ENCODE measurements at places on chromosomes 1 and 21.

GRCh38 chr21:38095220-38095619, 161.6 kb upstream of the KCNJ15 start:
- peak; percentile 5 for DNase-seq

DNA sequence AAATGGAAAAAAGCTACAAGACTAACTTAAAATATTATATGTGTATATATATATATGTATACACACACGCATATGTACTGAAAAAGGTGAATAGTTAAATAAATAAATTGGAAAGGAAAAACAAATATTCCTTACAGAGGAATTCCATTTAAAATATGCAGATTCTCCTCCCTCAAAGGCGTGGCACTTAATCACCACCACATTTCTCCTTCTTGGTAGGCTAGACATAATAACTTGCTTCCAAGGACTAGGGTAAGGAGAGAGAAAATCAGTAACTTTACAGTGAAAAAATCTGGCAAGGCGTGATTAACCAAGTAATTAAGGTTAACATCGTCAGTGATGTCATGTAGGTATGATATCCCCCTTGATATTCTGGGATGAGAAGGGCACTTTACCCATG, 84.0 kb upstream of the USP25 start:
- DNase-seq = no peak

GRCh38 chr1:46094471-46095005, 37.9 kb downstream of the PIK3R3 start:
- DNase-seq = peak; percentile 12

GRCh38 chr1:235818632-235819136, 48.0 kb downstream of the LYST start:
- no peak for DNase-seq

GRCh38 chr1:21058035-21058793, 118.5 kb downstream of the EIF4G3 start:
- DNase-seq = no peak

- DNase-seq = no peak
Measured at GRCh38 chr1:211601982-211602670, 23.2 kb upstream of the SLC30A1 start.

- DNase-seq = no peak
Measured at GRCh38 chr1:212158912-212159796, 123.6 kb downstream of the DTL start.

DNA sequence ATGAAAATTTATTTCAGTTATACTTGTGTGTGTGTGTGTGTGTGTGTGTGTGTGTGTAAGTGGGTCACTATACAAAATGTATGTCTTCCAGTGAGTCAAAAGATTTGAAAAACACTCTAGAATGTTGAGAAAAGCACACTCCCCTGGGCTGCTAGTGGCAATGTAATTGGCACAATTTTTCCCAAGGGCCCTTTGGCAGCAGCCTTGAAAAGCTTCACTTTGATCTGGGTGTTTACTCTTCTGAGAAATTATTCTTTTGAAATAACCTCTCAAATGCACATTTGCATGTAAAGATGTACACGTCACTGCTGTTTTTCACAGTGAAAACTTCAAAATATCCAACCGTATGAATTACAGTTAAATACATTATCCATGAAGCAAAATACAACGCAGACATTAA, 22.1 kb upstream of the SLC44A3 start:
- DNase-seq = no peak

DNA sequence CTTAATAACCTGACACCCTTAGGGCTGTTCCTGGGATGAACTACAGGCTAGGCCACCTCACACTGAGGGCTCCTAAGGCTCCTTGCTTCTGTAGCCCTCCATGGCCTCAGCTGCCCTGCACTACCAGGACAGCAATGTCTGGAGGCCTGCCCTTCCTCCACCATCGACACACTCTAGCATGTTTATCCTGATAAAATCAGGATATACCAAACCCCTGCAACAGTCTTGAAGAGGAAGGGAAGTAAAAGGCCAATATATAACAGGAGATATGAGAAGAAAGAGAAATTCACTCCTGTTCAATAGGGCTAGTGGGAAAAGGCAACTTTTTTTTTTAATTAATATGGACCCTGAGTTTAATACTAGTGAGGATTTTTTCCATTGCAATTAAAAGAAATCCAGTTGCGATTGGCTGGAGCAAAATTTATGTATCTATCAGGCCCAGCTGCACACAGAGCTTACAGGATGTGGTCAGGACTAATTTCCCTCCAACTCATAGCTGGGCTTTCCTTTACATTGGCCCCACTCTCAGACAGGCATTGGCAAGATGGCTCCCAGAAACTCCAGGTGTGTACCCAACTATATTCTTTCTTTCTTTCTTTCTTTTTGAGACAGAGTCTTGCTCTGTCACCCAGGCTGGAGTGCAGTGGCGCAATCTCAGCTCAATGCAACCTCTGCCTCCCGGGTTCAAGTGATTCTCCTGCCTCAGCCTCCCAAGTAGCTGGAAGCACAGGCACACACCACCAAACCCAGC, 13.5 kb upstream of the ATP2B4 start:
- DNase-seq = no peak

DNA sequence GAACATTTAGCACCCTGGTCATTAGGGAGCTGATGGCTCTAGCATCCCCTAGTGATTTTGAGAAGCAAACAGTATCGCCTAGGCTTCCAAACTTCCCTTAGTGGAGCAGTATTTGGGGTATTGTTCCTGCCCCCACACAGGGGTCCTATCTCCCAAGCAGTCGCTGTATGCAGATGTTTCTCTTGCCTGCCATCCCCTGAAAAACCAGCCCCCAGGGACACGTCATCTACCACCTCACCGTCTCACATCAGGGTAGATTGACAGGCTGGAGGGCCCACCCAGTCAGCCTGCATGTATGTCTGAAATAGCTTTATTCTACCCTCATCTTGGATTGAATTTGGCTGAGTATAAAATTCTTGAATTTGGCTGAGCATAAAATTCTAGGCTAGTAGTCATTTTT, 33.9 kb downstream of the TENT5C start:
- DNase-seq = no peak

DNA sequence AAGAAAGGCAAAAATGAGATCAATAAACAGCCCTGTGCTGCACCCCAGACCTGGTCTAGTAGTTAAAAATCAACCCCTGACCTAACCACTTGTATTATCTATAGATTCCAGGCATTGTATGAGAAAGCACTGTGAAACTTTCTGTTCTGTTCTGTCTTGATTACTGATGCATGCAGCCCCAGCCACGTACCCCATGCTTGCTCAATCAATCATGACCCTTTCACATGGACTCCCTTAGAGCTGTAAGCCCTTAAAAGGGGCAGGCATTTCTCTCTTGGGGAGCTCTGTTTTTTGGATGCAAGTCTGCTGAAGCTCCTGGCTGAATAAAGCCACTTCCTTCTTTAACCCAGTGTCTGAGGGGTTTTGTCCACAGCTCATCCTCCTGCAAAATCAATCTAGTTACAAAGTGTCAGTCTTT, 24.2 kb upstream of the CD34 start:
- no peak for DNase-seq

DNA sequence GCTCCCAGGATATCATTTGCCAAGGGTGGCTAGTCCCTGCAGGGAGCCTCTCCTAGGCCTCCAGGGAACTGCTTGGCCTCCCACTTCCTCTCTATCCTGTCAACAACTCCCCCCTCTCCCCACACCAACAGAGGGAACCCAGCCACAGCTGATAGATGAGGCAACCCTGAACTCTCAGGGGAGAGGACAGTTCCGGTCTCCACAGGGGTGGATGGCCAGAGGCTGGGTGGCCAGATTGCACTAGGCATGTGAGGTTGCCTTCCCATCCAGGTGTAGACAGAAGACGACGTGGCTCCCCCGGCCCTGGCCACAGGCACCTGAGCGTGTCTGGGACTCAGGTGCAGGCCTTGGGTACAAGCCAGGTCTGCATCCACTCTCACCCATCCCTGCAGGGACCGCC, 53.3 kb downstream of the TOR1AIP2 start:
- no peak for DNase-seq

DNA sequence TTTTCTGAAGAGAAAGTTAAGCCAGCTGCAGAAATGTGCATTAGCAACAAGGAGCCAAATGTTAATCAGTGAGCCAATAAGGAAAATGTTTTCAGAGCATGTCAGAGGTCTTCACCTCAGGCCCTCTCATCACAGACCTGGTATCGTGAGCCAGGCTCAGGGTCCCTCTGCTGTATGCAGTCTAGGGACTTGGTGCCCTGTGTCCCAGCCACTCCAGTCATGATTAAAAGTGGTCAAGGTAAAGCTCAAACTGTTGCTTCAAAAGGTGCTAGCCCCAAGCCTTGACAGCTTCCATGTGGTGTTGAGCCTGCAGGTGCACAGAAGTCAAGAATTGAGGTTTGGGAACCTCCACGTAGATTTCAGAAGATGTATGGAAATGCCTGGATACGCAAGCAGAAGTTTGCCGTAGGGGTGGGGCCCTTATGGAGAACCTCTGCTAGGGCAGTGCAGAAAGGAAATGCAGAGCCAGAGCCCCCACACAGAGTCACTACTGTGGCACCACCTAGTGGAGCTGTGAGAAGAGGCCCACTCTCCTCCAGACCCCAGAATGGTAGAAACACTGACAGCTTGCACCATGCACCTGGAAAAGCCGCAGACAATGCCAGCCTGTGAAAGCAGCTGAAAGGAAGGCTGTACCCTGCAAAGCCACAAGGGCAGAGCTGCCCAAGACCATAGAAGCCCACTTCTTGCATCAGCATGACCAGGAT, 1128.7 kb downstream of the AMY1C start:
- DNase-seq = no peak

- no peak for DNase-seq
Measured at GRCh38 chr1:154783976-154784375, 86.1 kb downstream of the KCNN3 start.

- DNase-seq = no peak
Measured at GRCh38 chr21:33384841-33385331, 18.3 kb upstream of the IFNGR2 start.

- peak; percentile 51 for DNase-seq
Measured at GRCh38 chr1:152251391-152251790, 27.4 kb upstream of the HRNR start.

DNA sequence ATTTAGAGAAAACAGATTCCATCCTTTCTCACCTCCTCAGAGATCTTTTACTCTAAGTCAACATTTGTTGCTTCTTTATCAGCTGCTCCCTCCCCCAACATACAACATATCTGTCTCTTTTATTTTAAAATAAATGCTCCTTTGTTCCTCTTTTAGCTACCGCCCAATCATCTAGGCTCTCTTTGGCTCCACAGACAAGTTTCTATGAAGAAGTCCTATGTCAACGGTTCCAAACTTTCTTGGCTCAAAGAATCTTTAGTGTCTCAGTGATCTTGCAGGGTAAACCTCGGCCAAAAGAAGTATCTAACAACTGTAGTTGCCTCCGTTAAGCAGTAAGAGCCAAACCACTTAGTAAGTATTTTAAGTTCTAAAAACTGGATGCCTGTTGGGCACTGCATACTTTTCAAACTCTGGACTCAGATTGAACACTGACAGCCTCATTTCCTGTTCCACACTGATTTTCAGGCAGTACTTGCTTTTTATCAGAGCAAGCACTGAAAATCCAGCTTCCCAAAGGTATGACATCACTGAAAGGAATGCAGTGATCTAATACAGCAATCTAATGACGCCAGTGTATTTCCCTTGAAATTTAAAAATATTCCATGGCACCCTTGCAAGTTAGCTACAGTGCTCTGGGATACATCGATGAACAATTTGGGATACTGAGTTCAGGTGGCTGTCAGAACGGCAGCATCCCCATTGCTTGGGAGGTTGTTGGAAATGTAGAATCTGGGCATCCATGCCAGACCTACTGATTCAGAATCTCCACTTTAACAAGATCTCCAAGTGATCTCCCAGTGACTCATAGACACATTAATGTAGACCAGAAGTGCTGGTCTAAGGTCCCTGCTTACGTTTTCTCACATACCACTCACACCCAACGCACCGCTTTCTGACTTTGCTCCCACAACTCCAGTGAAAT, 26.8 kb downstream of the EGLN1 start:
- DNase-seq = peak; percentile 98

GRCh38 chr21:46557919-46558392, 46.9 kb downstream of the S100B start:
- no peak for DNase-seq

- no peak for DNase-seq
Measured at GRCh38 chr1:52876843-52877242, 34.3 kb downstream of the ZYG11A start.

- DNase-seq = peak; percentile 48
Measured at GRCh38 chr1:6599141-6599975, 3.3 kb downstream of the KLHL21 start.

- DNase-seq = peak; percentile 76
Measured at GRCh38 chr1:43554444-43554992, 23.8 kb downstream of the PTPRF start.

GRCh38 chr1:95393434-95393833, 159.4 kb downstream of the RWDD3 start:
- no peak for DNase-seq

DNA sequence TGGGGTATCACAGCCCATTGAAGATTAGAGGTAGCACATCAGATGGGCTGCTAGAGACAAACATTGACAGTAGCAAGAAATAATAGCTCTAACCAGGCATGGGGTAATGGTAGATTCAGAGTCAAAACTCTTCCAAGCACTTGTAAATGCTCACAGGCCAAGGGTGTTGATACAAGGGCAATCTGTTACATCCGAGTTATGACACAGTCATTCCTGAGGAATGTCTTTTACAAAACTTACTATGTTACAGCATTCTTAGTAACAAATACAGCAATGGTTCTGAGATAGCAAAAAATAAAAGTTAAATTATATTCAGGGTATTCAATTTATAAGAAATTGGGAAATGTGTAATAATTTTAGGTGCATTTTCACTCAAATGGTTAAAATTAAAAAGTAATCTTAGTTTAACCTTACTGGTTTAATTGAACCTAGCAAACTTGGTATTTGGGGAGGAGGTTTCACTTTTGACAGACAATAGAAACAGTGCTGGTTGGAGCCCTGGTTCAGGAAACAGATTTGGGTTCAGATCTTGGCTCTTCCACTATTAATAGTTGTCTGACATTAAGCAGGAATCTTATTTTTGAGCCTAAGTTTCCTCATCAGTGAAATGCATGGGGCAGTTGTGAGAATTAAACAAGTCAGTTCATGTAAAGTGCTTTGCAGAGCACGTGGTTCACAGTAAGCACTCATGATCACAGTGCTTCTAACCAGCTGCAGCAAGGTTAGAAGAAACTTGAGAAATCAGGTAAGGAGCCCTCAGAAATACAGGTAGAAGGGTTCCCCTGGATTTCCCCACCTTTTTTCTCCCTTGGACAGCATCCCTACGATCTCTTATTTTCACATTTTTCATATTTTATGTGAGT, 4.4 kb downstream of the ST3GAL3 start:
- peak; percentile 84 for DNase-seq

DNA sequence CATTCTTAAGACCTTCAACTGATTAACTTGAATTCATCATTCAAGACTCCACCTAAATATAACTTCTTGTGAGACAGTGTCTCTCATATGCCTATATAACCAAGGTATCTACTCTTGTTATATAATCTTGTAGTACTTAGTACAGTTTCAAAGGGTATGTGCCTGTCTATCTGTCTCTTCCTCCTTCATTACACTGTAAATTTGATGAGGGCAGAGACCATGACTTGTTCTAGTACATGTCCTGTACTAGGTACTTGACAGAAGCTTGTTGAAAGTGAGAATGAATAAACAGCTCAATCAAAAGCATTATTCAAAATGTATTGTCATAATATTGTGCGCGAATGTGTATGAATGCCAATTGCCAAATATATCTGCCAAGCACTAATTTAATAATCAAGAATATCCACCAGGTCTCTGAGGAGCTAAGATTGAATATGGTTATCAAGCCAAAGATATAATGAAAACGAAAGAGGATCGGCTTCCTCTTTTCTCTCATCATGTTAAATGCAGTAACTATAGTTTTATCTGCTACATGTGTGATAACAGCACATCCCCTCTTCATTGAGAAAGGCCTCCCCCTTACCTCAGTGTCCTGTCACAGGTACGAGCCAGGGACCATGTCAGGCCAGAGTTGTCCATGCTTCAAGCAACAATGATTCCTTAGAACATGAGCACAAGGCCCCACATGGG, 117.3 kb downstream of the UCHL5 start:
- DNase-seq = no peak
